ENCODE measurements at places on chromosomes 6 and 20.
A peak's percentile ranks its signal among the peaks of the same experiment; 100 is the strongest.

DNA sequence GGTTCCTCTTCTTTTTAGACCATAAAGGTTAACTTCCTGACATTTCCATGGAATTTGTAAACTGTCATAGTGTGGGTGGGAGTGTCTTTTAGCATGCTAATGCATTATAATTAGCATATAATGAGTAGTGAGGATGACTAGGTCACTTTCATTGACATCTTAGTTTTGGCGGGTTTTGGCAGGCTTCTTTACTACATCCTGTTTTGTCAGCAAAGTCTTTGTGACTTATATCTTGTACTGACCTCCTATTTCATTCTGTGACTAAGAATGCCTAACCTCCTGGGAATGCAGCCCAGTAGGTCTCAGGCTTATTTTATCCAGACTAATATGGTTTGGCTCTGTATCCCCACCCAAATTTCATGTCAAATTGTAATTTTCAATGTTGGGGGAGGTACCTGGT is 149.6 kb upstream of the SYNCRIP start:
- no peak for DNase-seq

- no peak for DNase-seq
Measured at GRCh38 chr6:143711714-143712113, 33.9 kb downstream of the PHACTR2 start.

DNA sequence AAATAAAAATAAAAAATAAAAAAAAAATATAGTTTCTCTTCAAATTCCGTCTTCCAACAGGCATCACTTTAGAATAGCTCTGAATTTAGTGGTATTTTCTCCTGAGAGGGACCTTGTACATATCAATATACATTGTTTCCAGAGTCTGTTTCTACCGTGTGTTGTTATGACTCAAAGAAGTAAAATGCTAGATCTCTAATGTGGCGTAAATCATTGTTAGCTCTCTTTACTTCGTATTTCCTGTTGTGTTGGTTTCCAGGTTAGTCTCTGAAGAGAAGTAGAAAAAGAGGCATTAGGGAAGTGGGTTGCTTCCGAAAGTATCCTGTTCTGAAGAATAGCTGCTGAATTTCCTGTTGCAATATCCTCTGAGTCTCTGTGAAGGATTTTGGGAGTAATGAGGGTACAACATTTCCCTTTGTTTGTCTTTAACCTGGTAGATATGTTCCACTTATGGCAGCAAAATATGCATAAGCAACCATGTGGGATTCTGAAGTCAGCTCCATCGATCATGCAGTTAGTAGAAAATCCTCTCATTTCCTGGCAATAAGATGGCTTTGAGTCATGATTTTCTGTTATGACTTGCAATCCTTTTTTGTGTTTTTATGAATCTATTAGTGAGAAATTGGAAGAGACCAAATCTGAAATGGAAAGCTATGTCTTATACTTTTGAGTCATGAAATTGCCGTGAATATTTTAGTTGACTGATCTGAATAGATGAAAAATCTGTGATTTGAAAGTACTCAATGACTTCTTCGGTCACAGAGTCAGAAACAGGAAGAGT is 42.0 kb upstream of the MCHR2 start:
- no peak for DNase-seq

GRCh38 chr6:64334636-64335035 is 699.0 kb downstream of the PHF3 start:
- DNase-seq = no peak

- no peak for DNase-seq
Measured at GRCh38 chr6:110664933-110665332, 150.3 kb downstream of the CDK19 start.

DNA sequence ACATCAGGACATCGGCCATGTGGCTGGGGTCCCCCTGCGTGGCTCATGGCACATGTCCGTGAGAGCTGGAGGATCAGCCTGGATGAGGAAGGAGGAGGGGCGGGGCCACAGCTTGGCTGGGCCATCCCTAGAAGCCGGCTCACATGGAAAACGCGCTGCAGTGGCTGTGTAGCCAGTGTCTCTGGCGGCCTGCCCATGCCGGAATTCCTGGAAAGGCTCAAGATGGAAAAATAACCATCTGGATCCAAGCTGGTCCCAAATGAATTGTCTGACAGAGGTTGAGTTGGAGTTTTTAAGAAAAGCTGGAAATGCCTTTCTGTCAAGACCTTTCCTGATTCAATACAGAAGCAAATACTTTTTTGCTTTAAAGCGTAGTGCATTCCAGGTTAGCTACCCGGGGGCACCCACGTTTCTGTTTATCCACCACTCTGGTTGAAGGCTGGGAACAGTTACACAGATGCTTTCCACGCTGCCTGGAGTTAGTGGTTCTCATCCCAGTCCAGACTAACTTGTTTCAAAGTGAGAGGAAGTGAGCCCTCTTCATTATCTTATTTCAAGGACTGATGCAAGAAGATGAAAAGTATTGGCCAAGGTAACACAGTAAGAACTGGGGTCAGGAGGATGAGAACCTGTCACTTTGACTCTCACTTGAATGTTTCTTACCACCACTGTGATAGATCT is 99.0 kb downstream of the GMPR start:
- DNase-seq = no peak

GRCh38 chr20:5080384-5080877 is 39.3 kb downstream of the PCNA start:
- DNase-seq = peak; percentile 14

DNA sequence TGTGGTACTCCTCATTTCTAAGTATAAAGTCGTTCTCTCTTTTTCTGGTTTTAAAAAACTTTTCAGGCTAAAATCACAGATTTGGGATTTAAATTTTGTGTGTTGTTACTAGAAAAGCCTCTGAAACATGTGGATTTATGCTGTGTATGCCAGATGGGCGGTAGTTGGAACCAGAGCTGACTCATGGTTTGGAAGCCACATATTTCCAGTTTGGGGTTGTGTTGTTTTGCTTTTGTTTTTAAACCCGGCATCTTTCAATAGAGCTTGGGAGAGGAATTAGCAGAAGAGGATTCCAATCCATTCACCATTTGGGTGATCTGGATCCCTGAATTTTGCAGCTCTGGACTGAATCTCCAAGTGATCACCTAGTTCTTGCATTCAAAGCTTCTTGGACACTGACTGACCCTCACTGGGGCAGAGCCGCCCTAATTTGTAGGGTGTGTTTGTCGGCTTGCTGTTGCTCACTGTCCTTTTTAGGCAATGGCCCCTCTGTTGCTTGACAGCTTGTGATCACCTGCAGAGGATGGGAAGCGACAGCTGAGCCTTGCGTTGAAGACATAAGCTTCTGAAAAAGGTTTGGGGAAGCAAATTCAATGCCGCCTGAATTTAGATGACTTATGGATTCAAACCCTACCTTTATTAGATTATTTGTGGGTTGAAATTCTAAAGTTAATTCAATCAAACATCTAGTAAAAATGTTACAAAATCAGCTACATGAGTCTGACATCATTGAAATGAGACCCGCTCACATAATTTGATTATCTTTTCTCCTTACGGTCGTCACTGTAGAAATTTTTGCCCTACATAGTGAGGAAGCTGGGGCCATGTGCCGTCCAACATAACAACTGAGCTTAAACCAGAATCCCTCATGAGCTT is 79.9 kb upstream of the CD83 start:
- DNase-seq = no peak

- no peak for DNase-seq
Measured at GRCh38 chr6:153449279-153449678, 318.2 kb upstream of the RGS17 start.

- DNase-seq = no peak
Measured at GRCh38 chr20:32641464-32641863, 32.3 kb downstream of the C20orf203 start.

- DNase-seq = no peak
Measured at GRCh38 chr6:130937942-130938604, 110.9 kb downstream of the SMLR1 start.

DNA sequence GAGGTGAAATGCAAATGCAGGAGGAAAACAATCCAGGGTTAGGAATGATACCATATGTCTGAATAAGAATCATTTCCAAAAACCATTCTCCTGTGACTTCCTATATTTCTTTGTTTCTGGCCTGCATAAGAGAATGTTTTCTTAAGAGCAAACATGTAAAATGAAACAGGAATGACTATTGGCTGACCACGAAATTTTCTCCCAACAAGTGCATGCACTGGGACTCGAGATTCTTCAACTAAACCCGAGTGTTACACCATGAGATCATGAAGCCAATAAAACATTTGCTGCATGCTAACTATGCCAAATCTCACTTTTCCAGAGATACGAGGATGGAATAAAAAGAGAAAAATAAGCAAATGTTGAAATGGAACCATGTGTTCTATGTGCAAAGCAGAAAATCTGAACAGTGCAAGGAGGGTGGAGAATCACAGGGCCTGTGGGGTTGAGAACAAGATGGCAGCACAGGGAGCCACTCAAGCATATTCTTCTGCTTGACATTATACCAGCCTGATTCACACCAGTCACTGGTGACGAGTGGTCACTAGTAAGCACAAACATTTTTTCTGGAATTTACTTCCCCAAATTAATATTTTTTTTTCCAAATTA is 212.2 kb upstream of the FOXA2 start:
- no peak for DNase-seq

DNA sequence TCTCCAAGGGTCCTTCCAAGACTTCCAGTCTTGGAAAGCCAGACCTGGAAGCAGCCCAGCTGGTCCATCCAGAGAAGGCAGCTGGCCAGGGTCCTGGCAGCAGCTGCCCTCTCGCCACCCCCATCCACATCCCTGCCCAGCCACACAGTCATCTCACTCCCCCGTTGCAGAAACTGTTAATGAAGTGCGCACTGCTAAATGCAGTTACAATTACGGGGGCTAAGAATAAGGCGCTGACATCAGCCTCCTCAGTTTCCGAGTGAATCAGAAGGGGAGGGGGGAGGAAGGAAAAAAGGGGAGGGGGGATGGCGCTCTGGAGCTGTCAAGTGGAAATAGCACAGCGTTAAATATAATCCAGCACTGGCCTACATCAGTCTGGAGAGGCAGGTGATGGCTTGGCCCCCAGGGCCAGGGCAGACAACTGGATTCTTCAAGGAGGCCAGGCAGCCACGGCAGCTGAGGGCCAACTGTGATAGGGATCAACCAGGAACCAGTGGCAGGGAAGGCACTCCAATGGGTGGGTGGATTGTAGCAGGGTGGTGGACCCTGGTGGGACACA is 6.9 kb downstream of the RIMS4 start:
- DNase-seq = no peak

GRCh38 chr20:24651171-24651975 is 181.9 kb downstream of the SYNDIG1 start:
- no peak for DNase-seq

GRCh38 chr6:159692303-159693127 is 526 bp downstream of the SOD2 start:
- peak; percentile 56 for DNase-seq

DNA sequence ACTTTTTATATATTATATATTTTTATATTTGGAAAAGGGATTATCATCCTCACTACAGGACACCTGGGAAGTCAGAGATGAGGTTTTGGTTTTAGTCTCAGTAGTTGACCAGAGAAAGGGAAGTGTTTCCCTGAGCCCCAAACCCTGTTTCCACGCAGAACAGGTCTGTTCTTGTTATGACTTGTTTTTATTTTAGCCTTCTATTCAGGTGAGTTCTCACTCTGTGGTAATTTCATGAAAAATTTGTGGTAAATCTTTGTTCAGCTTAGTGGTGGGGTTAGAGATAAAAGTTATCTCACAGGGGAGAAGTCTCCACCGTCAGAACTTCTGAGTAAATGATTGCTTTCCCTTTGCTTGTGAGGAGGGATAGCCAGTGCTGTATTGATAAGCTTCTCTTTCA is 224.9 kb downstream of the FARS2 start:
- no peak for DNase-seq

GRCh38 chr6:42692137-42692911 is 30.1 kb downstream of the PRPH2 start:
- DNase-seq = no peak

GRCh38 chr6:161963181-161963580 is 689.3 kb upstream of the AGPAT4 start:
- DNase-seq = no peak

DNA sequence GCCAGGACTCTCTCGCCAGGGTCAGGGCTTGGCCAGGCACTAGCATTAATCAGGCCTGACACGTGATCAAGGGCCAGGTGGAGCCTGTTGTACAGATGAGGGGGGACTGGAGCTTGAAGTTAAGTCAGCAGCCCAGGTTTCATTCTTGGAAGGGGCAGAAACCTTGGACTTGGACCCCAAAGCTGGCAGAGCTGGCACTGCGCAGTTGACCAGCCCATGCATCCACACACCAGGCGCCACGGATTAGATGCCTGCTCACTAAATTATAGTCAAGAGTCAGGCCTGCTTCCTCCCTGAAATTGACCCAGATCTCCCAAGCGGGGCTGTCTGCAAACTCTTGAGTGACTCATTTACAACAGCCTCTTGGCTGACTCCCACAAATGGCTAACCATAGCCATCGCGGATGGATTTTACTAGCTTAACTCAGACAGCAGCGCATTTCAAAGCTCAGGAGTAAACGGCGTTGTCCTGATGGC is 4.1 kb upstream of the TAF4 start:
- no peak for DNase-seq

DNA sequence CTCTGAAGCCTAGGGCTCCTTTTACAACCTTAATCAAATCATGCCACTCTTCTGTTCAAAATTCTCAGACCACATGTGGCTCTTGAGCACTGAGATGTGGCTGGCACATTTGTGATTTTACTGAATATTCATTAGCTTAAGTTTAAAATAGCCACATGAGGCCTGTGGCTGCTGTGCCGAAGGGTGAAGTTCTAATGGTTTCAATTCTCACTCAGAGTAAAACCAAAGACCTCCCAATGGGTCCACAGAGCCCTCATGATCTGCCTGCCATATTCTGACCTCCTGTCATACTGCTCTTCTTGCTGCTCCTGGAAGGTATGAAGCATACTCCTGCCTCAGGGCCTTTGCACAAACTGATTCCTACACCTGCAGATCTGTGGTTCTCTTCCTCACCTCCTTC is 7.8 kb upstream of the CST3 start:
- DNase-seq = no peak

DNA sequence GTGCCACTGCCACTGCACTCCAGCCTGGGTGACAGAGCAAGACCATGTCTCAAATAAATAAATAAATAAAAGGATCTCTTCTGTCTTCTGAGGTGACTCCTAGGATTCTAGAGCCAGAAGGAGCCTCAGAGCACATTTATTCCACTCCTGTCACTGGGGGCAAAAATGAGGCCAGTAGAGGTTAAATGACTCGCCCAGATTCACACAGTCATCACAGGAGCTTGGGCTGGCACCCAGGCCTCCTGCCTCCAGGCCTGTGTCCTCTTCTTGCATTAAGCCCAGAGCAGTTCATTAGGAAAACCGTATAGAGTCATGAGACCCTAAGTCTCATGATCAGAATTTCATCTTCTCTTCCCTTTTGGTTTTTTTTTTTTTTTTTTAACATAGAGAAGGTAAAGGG is 243.3 kb downstream of the NRN1 start:
- no peak for DNase-seq

GRCh38 chr20:60222497-60222896 is 264.3 kb downstream of the CDH26 start:
- no peak for DNase-seq

GRCh38 chr6:139545206-139546105 is 171.0 kb upstream of the CITED2 start:
- DNase-seq = no peak

GRCh38 chr6:139282684-139283083 is 9.1 kb downstream of the TXLNB start:
- no peak for DNase-seq

GRCh38 chr6:21262504-21262903 is 331.0 kb upstream of the SOX4 start:
- DNase-seq = no peak
